ENCODE measurements at places on chromosomes 3 and 15.
A peak's percentile ranks its signal among the peaks of the same experiment; 100 is the strongest.

GRCh38 chr3:170759511-170760173 is 110.4 kb downstream of the RPL22L1 start:
- no peak for DNase-seq

- no peak for DNase-seq
These were observed 399.3 kb downstream of the MAGI1 start for GRCh38 chr3:65639444-65639843.

DNA sequence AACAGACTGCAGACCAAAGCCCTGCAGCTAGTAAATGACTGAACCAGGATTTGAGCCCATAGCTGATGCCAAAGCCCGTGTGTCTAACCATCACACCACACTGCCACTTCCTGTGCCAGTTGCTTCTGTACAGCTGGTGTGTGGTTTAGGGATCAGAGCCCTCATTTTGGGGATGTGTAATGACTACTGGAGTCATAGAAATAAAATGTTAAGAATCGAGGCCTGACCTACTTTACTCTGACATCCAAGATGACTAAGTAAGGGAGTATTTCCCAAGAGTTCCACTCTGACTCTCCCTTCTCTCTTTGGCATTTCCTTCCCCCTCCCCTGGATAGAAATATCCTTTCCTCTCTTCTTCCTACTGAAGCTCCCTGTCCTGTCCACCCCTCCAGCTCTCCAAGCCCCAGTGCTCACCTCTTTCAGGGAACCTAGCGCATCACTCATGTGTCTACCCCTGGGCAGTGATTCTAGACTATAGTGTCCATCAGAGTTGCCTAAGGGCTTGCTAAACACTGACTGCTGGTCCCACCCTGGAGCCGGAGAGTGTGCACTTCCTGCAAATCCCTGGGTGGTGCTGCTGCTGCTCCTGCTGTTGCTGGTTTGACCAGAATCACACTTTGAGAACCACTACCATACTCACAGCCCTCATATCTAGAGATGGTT is 53.8 kb downstream of the MGLL start:
- DNase-seq = peak; percentile 93

DNA sequence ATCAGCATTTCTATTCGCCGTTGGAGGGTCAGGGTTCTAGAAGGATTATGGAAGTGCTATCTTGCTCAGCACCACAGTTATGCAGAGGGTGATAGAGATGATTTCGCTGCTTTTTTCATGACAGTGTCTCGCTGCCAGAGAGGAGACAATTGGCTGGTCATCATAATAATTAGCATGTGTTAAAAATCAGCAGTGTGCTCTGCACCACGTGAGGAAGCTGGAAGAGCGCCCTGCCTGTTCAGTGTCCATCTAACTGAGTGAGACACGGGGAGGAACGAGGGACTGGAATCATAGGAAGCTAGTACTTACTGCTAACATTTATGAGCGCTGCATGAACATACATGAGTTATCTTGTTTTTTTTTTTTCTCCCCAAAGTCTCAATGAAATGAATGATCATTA is 116.2 kb upstream of the PLAAT1 start:
- DNase-seq = no peak

- no peak for DNase-seq
These were observed 54.7 kb downstream of the OXNAD1 start for GRCh38 chr3:16319723-16320122.

GRCh38 chr3:157429708-157430107 is 6.9 kb upstream of the PTX3 start:
- no peak for DNase-seq

DNA sequence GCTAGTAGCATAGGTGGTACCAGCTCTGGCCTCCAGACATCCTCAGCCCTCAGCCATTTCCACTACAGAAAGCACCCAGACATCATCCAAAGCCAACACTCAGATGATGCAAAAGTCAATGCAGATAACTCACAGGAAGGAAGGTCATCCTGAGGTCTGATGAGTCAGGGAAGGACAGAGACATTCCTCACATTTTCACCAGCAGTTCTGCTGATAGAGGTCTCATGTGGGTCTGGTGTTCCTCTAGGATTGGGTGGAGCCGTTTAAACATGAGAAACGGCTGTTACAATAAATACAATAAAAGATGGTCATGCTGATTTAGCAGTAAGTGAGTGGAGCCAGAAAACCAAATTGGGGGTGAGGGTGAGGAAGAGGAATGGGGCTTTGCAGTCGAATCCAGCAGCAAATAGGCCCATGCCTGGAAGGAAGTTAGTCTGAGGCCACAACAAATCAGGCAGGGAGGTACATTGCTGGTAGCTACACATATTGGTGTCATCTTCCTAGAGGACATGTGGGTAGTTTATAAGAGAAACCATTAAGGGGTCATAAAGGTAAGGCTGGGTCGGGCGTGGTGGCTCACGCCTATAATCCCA is 33.3 kb upstream of the FLNB start:
- peak; percentile 87 for DNase-seq

- DNase-seq = no peak
These were observed 160.7 kb downstream of the STAC start for GRCh38 chr3:36540888-36541518.

DNA sequence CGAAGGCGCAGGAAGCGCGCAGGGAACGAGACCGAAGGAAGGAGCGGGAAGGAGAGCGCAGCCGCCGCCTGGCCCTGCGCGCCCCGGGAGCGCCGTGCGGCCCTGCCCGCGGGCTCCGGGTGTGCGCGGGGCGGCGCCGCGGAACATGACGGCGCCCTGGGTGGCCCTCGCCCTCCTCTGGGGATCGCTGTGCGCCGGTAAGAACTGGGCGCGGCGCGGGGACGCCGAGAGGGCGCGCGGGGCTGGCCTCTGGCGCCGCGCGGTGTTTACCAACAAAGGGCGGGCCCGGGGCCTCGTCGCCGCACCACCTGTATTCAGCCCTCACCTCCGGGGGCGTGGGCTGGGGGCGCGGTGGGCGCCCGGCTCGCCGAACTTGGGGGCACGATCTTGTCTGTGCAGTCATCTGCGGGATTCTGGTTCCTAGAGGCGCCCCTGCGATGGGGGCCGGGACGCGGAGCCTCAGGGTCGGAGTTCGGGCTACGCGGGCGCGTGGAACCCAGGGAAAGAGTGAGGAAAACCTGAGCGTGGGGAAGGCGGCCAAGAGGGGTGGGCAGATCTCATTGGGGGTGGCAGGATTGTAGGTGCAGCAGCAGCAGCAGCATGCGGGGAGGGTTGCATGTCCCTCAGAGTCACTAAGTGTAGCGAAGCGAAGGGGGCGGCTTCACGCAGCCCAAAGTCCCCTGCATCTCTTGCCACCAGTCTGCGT is 641 bp downstream of the ACVR2B start:
- DNase-seq = no peak

DNA sequence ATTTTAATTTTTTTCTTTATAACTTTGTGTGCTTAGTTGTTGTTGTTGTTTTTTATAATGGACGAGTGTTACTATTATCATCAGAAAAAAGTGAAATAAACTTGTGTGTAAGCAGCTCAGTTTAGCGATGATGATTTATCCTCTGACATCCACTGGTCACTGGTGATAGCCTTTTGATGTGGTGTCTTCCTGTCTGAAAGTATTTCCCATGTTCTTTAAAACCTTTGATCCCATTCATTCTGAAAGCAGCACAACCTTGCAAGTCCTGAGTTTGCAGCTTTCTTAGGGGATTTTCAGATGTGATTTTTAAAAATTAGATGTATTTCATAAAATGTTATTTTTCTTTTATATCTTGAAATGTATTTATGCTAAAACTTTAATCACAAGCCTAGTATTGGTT is 85.9 kb upstream of the ZPLD1 start:
- DNase-seq = no peak

All from AG04449 (cell line).